Activated CD8-positive, alpha-beta memory T cell treated with anti-CD3 and anti-CD28 coated beads, Interleukin-2, amount 10 ng/mL, durations not matched to agents 7 days and 5 days (primary cell): ENCODE measurements at places on chromosomes 1 and 21.

- no peak for DNase-seq
These were observed at the start of gene MXRA8 for GRCh38 chr1:1358433-1359271. Gene MXRA8, minus strand, starts transcription at chr1:1358555. Its CDS starts 51 bp downstream, at chr1:1358504.

DNA sequence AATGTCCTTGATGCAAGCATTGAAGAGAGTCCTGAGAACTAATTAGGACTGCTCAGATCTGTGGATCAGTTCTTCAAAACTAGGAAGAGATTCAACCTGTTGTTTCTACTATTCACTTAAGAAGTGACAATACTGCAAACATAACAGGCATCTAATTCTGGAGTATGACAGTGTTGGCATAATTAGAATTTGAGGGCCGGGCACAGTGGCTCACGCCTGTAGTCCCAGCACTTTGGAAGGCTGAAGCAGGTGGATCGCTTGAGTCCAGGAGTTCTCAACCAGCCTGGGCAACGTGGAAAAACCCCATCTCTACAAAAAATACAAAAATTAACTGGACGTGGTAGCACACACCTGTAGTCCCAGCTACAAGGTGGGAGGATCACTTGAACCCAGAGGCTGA is 8.0 kb upstream of the FOXJ3 start:
- no peak for DNase-seq

DNA sequence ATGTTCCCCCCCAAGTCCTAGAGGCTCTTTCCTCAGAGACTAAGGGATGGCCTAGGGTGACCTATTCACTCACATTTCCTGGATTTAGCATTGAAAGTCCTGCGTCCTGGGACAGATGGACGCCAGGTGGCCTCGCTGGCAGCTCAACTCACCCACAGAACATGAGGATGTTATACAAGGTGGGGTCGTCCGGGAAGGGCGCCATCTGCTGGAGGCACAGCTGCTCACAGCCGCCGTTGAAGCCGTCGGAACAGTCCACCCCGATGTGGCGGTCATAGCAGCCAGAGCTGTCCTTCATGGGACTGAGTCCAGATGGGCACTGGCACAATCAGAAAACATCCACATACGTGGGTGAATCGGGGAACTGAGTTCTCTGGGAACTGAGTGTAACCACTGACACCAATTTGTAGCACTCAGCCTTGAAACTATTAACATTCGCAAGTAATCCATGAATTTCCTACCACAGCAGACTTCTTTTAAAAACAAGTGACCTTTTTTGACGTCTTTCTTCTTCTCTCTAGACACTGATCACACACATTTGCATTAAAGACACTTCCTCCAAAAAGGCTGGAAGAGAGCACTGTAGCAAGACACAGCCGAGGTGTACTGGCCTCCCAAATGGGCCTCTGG is 215.4 kb downstream of the ASTN1 start:
- peak; percentile 42 for DNase-seq

- DNase-seq = no peak
These were observed 75.5 kb downstream of the PRDM2 start for GRCh38 chr1:13775459-13775858.

- no peak for DNase-seq
These were observed 554.6 kb downstream of the PLA2G4A start for GRCh38 chr1:187383366-187383765.

DNA sequence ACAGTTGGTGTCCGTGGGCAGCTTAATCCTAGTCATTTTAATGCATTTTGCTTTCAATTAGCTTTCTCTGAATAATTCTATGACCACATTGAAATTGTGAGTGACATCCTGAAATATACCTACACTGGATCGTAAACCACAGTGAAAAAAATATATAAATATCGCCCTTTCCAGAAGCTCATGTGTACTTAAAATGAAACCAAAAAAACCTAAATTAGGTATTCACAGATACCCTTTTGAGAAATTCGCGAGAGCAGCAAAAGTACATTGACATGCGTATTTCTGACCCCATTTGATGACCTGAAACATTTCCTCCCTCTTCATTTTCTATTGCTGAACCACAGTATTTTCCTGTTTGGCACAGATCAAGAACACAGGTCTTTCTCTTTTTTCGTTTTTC is 253.8 kb downstream of the LTN1 start:
- DNase-seq = no peak

GRCh38 chr1:103084181-103084580 is 24.1 kb downstream of the COL11A1 start:
- DNase-seq = no peak

DNA sequence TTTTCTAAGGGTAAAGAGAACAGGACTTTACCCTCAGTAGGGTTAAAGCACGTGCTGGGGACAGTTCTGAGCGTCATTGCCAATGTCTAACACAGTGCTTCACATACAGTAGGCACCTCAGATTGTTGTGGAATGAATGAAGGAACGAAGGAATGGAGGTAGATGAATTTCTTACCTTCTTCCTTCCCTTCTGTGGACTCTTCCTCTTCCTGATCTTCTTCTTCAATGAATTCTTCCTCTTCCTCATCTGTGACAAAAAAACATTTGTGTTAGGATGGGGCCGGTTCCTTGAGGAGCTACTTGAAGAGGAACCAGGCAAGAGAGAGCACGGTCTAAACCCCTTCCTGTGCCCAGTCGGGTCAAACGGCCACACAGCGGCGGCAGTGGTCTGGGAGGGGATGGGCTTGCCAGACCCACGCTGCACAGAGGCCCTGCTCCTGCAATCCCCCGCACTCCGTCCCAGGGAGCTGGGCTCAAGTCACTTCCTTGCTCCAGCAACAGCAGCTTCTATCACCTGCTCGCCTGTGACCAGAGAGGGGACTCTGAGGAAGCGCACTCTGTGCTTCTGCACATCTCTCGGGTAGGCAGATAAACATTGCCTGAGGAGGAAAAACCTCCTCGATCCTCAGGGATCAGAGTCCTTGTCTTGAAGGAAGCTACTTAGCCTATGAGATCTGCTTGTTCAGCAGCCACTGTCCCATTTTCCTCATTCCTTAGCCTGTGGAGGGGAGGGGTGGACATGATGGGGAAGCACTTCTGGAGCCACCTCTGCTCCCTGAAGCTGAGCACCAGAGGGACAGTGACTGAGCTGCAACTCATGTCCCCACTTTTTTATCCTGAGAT is 8.0 kb upstream of the SLC30A2 start:
- no peak for DNase-seq

GRCh38 chr21:44065428-44065827 is 41.8 kb upstream of the PWP2 start:
- peak; percentile 91 for DNase-seq

GRCh38 chr21:15054606-15055239 is 10.1 kb downstream of the NRIP1 start:
- no peak for DNase-seq

DNA sequence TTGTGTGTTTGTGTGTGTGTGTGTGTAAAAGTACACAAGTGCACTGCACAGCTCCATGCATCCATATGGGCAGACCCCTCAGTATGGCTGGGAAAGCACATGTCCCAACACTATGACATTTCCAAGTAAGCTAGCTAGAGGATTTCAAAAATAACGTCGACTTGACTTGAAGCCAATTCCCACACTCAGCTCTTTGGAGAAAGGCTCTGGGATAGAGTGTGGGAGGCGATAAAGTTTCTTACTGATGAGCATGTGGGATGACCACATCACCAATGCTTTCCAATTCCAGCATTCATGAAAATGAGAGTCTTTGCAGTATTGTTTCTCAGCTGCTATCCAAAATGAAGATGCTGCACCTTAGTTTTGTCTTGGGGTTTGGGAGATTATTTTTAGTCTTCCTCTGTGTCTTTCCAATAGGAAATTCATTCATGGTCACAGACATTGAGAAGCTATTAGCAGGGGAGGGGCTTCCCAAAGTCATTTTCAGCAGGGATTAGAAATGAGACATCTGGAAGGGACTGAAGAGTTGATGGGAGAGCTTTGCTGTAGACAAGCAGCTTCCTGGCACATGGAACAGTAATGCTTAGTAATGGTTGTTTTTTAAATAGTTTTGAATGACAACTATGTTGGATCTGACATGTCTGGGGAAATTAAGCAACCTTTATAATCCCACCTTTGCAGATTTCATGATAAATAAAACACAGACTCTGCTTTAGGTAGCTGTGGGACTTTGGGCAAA is 143.5 kb downstream of the ASTN1 start:
- no peak for DNase-seq

DNA sequence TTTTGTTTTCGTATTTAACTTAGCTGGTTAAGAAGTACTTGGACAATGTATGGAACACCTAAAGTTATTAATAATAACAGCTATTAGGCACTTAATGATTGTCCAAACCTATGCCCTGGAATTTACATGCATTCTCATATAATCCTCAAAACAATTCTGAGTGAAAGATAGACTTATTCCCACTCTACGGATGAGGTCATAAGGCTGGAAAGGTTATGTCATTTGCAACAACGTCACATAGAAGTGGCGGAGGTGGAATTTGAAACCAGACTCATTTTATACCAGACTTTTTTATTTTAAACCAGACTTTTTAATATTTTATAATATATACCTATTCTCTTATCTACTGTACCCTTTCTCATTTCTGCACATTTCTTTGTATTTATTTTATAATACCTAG is 8.4 kb downstream of the LRRC8D start:
- DNase-seq = no peak

- DNase-seq = no peak
These were observed 18.8 kb downstream of the OPRD1 start for GRCh38 chr1:28830814-28831213.

DNA sequence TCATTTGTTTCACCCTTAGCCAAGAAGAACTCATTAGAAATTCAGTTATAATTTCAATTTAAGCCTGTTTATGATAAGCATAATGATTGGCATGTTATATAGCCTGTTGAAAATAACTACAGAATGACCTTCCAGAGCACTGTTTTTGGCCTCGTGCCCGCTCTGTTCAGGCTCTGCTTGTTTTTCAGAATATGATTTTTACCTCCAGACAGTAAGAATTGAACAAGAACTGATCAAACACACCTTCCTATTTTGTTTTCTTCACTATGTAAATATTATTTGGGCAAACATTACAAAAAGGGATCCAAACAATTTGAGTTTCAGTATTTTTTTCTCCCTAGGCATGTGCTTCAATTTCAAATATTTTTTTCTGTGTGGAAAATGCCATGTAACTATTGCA is 48.1 kb upstream of the ANGPTL1 start:
- no peak for DNase-seq

- DNase-seq = no peak
These were observed 51.7 kb downstream of the COL24A1 start for GRCh38 chr1:86104606-86105532.

- DNase-seq = no peak
These were observed 11.8 kb downstream of the C1orf116 start for GRCh38 chr1:207020709-207021107.

GRCh38 chr1:219391297-219391696 is 217.6 kb downstream of the LYPLAL1 start:
- no peak for DNase-seq

- DNase-seq = peak; percentile 47
These were observed 504 bp downstream of the DHRS3 start for GRCh38 chr1:12617511-12617900.

- no peak for DNase-seq
These were observed 22.3 kb downstream of the CD34 start for GRCh38 chr1:207888652-207889051.

DNA sequence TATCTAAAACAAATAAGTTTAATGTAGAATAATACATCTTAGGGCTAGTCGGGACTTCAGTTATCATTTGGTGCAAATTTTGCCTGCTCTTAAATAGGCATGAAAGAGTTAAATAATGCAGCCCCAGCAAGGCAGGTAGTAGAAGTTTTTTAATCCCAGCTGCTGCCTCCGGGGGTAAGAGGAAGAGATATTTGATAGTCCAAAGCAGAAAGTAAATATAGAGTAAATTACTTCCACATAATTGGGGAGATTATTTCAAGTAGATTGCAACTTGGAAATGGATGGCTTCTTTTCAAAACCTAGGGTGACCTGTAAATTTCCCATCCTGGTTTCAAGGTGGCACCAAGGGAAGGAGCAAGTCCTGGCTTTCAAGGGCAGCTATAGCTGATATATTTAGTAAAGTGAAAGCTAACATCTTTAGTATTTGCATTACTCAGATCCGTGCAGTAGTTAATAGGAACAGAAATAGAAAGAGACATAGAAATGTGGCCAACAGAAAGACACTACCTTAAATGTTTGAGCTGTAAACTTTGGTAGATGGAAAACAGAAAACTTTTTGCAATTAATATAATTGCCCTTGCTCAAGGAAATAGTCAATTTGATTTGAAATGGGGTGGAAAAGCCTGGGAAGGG is 109.1 kb downstream of the LMO4 start:
- no peak for DNase-seq

DNA sequence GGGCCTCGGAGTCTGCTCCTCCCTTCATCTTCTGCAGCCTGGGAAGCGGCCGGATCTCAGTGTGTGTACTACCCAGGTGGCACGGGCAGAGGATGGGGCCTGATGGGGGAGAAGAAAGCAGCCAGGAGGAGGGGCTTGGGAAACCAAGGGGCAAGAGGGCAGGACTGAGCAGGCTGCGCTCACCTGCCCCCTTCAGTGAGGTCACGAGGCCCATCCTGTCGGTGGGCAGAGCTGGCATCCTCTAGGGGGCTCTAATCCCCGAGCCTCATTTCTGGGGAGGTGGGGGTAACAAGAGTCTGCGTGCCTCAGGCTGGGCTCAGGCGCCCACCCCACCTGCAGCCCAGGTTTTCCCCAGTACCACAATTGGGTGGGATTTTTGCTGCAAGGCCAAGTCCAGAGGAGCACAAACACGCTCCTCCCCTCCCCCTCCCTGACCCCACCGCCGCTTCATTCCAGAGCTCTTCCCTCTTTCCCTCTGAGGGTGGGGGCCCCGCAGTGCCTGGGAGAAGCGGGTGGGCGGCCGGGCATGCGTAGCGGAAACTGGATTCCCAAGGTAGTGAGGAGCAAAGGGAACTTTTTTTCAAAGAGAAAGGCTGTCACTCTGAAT is 1.8 kb upstream of the WNT3A start:
- peak; percentile 25 for DNase-seq

GRCh38 chr1:203534526-203534925 is 40.6 kb downstream of the OPTC start:
- no peak for DNase-seq

- no peak for DNase-seq
These were observed 11.8 kb upstream of the ZNF670 start for GRCh38 chr1:247090455-247090854.

DNA sequence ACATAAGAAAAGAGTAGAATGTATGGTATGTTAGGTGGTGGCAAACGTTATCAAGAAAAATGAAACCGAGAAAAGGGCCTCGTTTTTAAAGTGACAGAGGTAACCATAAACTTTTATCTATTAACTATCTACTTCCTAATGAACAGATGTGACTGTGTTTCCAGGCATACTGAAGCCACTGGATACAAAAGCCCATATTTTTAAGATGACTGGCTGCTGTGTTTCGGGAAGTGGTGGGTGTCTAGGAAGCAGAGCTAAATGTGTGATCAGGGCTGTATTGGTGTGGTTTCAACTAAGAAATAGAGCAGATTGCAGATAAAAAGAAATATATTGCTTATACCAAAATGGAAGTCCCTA is 71.8 kb downstream of the CHRM3 start:
- no peak for DNase-seq
